CD4-positive, alpha-beta T cell treated with Interleukin-12 subunit alpha and Interleukin-12 subunit beta, for 1 hour (primary cell): ENCODE measurements at places on chromosomes 2 and 18.

DNA sequence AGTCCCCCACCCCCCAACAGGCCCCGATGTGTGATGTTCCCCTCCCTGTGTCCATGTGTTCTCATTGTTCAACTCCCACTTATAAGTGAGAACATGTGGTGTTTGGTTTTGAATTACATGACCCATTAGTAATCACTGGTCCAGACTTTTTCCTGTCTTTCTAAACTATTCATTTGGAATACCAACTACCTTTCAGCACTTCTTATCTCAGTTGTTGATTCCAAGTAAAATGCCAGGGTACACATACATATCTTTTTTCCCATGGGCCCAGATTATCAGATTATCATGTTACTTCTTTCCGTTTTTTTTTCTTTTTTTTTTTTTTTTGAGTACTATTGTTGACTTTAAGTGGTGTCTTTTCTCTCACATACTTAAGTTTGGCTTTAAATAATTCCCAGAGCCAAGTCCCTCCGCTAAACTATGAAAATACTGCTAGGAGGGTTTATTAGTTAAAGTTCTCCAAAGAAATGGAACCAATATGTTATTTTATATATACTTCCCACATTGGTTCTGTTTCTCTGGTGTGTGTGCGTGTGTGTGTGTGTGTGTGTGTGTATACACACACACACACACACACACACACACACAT, 389.3 kb downstream of the IRS1 start:
- DNase-seq = no peak

DNA sequence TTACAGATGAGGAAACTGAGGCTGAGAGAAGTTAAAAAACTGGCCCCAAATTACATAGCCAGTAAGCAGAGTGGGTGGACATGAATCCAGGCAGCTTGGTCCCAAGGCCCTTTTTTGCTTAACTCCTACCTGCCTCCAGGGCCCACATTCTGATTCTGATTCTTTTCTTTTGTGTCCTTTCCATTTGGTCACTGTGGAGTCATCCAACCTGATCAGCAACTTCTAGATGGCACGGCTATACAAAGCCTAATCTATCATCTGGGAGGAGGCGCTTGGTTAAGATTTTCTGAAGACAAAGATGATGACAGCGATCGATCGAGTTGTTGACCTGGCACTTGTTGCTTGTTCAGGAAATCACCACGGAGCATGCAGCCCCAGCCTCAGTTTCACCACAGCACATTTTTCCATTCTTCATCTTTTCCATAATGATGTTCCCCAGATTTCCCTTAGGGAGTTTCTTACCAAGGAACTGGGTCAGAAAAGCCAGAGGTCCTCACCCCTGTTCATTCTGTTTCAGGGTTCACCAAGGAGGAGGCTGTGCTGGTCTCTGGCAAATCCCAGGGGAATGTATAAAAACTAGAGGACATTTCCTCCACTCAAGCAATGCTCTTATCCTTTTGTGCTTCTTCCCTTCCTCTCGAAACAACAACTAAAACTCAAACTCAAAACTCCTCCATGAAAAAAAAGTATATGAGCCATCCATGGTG, 6.9 kb upstream of the IGFBP2 start:
- DNase-seq = no peak

- DNase-seq = no peak
Measured at GRCh38 chr2:3636586-3637310, 21.3 kb upstream of the ALLC start.

- DNase-seq = no peak
Measured at GRCh38 chr18:73315381-73315780, 447.6 kb upstream of the NETO1 start.

GRCh38 chr18:55466789-55467188, 121.2 kb downstream of the TCF4 start:
- DNase-seq = no peak

- DNase-seq = no peak
Measured at GRCh38 chr2:190607014-190607597, 41.8 kb upstream of the NAB1 start.

DNA sequence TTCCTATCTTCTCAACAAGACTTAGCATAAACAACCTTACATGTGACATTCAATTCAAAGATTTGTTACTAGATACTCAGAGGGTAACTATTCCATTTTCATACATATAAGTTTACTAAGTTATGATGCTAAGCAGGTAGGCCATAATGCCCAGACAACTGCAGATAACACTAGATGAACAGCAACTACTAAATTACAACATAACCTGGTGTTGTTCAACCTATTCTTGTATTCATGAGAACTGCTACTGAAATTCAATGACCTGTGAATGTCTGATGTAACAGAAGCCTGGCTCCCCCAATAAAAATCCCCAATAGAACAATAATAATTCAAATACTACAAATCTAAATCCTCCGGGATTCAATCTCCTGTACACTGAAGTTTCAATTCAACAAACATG, 24.8 kb downstream of the FEZ2 start:
- no peak for DNase-seq

GRCh38 chr2:199973703-199974102, 18.3 kb downstream of the MAIP1 start:
- no peak for DNase-seq

- DNase-seq = no peak
Measured at GRCh38 chr2:156311976-156312375, 20.5 kb downstream of the NR4A2 start.

DNA sequence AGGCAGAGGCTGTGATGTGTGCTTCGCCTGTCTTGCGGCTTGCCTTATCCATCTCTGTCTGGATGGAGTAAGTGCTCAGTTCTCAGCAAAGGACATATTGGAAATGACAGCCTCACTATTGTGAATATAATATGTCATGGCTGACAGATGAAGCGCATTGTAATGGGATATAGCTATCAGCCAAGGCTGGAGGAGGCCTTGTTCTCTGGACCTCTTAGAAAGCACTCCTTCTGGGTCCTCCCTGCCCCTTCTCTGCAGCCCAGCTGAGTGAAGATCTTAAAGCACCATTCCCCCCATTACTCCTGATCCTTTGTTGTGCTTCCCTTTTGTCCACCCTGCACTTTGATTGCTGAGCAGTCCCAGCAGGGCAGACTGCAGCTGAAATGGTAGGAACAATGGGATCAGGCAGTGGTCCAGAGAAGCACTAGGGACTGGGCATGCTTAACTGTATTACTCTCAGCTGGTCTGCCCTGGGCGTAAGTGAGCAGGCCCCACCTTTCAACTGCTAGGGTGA, 265.3 kb downstream of the SETBP1 start:
- DNase-seq = no peak
